ENCODE measurements at places on chromosomes 5 and 9.
A peak's percentile ranks its signal among the peaks of the same experiment; 100 is the strongest.

DNA sequence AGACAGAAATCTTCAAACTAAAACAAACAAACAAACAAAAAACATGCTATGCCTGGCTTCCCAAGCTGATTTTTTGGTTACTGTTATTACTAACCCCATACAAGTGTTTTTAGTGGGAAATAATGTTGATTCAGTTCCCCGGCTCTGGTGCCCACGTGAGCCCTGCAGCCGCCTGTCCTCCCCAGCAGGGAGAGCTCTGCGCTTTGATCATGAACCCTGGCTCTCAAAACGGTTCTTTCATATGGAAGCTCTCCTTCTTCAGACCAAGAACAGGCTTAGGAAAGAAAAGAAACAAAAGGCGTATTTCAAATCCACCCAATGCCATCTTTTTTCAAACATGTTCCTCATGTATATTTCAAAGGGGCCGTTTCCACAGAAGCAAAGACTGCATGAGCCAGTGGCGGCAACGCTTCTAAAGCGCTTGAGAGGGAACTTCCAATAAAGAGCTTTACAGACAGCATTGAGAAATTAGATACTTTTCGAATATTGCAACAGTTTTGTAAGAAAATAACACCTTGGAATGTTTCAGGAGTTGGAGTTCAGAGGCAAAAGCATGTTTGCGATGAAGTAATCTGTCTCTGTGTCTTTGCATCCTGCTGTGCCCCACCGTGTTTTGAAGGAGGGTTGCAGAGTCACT, 74.8 kb downstream of the ICE1 start:
- DNase-seq = peak; percentile 56

DNA sequence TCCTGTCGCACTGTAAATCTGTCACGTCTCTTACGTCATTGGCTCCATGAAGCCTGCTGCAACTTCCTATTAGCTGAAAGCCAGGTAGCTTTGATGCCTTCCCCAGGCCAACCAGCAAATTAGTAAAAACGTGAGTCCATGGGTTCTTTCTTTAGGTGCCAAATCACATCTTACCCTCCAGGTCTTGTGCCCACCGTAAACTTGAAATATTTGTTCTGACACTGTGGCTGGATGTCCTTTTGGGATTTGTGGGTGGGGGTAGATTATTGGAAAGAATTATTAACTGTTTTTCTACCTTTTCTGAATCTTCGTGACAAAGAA, 172.8 kb downstream of the NR3C1 start:
- no peak for DNase-seq

DNA sequence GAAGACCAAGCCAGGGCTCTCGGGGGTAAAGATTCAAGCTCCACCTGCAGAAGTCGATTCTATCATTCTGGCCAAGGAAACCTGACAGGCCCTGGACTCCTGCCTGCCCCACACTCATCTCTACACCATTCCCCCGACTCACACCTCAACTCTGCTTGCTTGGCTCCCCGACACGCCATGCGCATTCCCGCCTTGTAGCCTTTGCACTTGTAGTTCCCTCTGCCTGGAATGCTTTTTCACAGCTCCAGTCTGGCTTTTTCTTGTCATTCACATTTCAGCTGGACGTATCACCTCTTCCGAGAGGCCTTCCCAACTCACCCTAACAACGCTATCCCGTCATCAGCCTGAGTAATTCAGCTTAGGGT, 28.7 kb upstream of the HAND1 start:
- DNase-seq = no peak

DNA sequence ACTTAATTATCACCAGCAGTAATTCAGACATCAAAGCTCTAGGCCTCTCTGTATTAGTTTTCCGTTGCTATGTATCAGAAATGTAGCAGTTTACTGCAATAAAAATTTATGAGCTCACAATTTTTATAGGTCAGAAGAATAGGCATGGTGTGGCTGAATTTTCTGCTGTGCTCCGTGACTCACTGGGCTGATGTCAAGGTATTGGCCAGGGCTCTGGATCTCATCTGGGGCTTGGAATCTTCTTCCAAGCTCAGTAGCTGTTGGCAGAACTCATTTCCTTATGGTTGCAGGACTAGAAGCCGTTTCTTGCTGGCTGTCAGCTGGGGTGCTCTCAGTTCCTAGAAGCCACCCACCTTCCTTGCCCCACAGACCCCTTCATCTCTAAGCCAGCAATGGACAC, 66.3 kb downstream of the PSAT1 start:
- DNase-seq = no peak

- no peak for DNase-seq
Measured at GRCh38 chr5:1809416-1810035, 8.3 kb downstream of the NDUFS6 start.

- DNase-seq = peak; percentile 9
Measured at GRCh38 chr9:74770508-74771261, 117.0 kb downstream of the TRPM6 start.

DNA sequence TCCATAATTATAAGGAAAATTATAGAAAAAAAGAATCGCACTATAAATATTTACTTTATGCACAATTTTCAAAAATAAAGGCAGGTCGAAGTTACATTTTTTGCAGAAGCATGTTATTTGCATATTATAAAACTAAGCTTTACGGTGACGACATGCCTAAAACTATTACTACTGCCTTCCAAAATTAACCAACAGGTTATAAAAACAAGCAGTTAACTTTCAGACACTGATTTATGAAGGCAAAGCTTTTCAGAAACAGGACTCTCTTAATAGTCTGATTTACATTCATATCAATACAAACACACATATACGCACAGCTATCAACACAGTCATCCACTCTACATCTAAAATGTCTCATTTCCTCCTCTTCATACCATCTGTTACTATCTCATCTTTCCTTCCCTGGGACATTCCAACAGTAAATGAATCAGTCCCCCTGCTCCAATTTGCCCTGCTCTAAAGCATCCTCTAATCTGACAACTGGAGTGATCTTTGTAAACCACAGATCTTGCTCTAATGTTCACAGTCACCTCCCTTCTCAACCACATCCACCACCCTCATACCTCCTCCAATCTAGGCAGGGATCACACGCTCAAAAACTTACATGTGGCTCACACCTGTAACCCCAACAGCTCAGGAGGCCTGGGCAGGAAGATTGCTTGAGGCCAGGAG, 21.6 kb downstream of the FBXW11 start:
- peak; percentile 89 for DNase-seq

DNA sequence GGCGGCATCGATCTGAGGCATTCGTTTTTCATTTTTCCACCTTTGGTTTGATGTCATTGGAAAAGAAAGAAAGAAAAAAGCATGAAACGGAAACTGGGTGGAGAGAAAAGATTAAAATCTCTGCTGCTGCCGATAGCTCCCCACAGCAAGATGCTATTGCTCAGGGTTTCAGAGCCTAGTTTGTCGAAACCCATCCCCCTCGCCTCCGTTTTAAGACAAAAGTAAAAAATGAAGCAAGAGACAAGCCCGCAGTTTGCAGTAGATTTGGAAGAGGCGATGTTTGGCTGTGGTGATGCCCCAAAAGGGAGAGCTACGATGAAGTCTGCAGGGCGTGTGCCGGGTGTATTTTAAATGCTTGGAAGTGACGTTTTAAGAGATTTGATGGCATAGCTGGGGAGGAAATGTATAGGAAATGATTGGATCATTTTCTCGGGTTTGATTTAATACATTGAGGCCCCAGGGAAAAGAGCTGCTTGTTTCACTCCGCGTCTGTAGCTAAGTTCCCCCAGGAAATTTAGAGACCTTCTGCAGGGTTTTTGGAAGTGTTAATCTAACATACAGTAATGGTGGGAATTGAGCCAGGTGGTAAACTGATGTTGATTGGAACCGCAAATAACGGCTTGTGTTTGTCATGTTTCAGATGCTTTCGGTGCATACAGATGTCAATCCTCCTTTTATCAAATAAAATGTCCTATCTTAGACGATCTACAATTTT, 909 bp downstream of the NDFIP1 start:
- DNase-seq = peak; percentile 36

- DNase-seq = no peak
Measured at GRCh38 chr5:39226100-39226451, 6.7 kb upstream of the FYB1 start.

DNA sequence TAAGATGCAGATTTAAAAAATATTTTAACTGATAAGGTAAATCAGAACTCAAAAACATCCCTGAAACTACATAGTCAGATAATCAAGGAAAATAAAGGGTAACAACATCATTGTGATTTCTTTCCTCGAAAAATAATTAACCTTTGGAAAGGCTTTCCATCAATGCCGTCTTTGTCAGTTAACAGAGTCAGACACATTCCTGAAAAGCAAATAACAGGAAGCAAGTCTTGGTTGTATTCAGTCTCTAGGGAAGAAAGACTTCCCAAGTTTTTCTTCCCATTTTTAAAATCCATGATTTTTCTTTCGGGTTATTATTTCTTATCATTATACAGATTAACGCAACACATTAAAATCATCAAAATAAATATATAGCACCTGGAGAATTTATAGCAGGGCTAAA, 256.4 kb upstream of the CDH6 start:
- no peak for DNase-seq

GRCh38 chr5:87529486-87530076, 116.9 kb upstream of the CCNH start:
- DNase-seq = no peak

DNA sequence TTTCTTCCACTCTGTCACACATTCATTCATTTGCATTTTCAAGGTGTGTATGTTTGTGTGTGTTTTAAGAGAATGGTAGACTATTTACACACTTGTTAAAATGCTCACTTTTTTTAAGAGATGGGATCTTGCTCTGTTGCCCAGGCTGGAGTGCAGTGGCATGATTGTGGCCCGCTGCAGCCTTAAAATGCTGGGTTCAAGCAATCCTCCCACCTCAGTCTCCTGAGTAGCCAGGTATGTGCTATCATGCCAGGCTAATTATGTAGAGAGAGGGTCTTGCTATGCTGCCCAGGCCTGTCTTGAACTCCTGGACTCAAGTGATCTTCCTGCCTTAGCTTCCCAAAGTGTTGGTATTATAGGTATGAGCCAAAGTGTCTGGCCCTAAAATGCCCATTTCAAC, 173.5 kb downstream of the PDE4D start:
- no peak for DNase-seq

DNA sequence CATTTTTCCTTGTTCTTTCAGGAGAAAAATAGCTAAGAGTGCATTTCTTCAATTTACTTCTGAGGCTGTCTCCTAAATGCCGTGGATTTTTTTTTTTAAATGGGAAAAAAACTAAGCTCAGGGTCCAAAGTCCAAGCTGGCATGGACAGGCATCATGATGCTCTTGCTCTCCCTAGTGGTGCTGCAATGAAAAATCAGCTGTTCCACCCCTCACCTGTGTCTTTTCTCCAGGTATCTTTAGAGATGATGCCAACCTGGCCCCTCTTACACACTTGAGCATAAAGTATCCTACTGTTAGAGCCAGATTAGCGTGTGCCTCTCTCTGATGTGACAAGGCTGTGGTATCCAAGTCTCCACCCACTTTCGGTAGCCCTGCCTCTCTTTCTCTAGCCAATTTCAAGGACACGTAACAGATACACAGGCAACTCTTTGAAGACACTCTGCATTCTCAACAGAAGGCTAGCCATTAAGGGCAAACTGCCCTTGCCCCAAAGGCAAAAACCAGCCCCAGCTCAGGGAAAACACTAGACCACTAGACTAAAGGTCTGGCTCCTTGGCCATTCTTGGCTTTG, 208.8 kb downstream of the SAXO1 start:
- no peak for DNase-seq

- no peak for DNase-seq
Measured at GRCh38 chr9:75168270-75169178, 80.2 kb downstream of the OSTF1 start.

DNA sequence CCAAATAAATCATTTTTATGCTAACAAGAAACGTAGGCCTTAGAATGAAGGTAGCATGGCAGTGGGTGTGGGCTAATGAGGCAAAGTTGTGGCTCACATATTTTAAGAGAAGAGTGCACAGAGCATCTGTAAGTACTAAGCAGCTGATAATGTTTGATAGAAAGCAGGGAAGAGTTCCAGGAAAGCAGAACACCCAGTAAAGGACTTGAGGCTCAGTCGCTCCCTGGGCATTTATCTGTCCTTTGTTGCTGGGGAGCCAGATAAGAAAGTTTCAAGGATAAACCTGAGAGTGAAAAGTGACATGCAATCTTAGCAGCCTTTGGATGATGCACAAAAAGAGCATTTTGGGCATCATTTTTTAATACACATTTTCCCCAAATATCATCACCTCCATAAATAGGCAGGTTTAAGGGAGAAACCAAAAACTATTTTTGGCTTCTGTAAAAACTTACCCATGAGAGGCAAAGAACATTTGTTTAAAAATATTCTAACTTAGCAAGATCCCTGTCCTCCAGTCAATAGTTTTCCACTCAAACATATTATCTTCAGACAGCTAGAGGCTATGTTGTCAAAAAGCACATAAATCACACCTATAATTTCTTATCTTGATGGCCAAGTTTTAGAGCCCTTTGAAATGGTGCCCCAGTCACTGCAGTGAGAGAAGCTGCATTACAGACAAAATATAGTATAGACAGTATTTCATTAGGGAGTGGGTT, 3.4 kb downstream of the FREM1 start:
- DNase-seq = no peak

DNA sequence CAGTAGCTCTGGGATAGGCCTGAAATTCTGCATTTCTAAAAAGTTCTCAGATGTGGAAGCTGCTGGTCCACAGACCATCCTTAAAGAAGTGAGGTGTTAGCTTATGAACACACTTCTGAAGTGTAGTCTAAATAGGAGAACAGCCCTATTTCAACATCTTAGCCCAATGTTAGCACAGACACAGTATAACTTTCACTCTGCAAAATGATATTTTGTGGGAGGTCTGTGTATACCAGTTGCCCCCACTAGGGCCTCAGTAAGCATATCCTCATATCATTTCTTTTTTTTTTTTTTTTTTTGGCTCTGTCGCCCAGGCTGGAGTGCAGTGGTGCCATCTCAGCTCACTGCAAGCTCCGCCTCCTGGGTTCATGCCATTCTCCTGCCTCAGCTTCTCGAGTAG, 7.5 kb upstream of the HABP4 start:
- DNase-seq = no peak

GRCh38 chr9:10251490-10251889, 361.3 kb downstream of the PTPRD start:
- no peak for DNase-seq

GRCh38 chr9:107862323-107862722, 372.8 kb upstream of the KLF4 start:
- no peak for DNase-seq

DNA sequence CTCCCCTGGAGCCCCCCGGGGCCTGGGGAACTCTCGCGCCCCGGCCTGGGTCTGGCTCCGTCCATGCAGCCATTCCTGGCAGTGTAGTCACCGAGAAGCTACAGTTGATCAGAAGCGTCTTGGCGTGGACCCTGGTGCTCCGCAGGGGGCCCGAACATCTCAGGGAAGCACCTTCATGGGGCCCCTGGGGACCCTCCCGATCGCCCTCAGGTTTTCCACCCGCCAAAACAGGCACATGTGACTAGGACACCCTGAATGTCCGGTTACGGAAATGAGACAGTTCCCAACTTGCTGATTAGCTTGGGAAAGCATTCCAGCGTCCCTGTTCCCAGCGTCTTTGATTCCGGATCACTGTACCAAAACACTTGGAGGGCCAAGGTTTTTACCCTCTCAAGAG, 472 bp downstream of the FBXO4 start:
- DNase-seq = peak; percentile 43

- DNase-seq = no peak
Measured at GRCh38 chr9:99479929-99480328, 257.8 kb downstream of the SEC61B start.

- no peak for DNase-seq
Measured at GRCh38 chr5:92418341-92418740, 1035.2 kb upstream of the ARRDC3 start.

All from myocyte (in vitro differentiated cells).